Activated naive CD8-positive, alpha-beta T cell treated with anti-CD3 and anti-CD28 coated beads, Interleukin-2, amount 10 ng/mL, durations not matched to agents 7 days and 5 days (primary cell): ENCODE measurements at places on chromosomes 3 and 15. TPM values are rescaled to one million over a fixed set of nuclear protein-coding genes. Genes with fewer than 3 reads are reported as not detected.

The POTEB gene
- not detected for total RNA-seq

The NOX5 gene
- not detected for total RNA-seq

GRCh38 chr3:119148493-119149180 lies 2.7 kb downstream of the TEX55 start:
- no peak for DNase-seq

DNA sequence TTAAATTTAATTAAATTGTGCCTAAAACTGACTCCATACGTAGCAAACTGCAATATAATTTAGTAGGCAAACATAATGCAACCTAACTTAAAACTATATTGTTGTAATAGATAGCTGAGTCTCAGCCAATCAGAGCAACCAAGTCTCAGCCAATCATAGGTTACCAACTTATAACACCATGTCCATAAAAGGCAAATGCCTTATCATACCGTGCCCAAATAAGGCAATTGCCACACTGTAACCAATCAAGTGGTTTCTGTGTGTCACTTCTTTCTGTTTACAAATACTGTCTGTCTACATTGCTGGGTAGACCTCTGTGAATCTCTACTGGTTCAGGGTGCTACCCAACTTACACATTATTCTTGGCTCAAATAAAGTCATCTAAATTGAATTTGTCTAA lies 728.4 kb upstream of the EPHA6 start:
- no peak for DNase-seq
